ENCODE measurements at places on chromosomes 16 and 17. TPM values are rescaled to one million over a fixed set of nuclear protein-coding genes. Genes with fewer than 3 reads are reported as not detected.

GRCh38 chr16:57815987-57816745, 13.9 kb upstream of the KIFC3 start:
- no peaks in the 10 kb centered on the region for H3K27me3 ChIP-seq
- no peaks in the 10 kb centered on the region for H3K36me3 ChIP-seq
- peak overlapping the region; percentile 98 for H3K27ac ChIP-seq
- peak; percentile 96 for DNase-seq
- peaks cover 83% of the 10 kb centered on the region for H3K4me1 ChIP-seq
- H3K4me3 ChIP-seq = no peak overlapping the region

GRCh38 chr16:17224879-17225281, 245.9 kb downstream of the XYLT1 start:
- no peak for DNase-seq
- no peaks in the 10 kb centered on the region for H3K27me3 ChIP-seq
- H3K4me1 ChIP-seq = no peaks in the 10 kb centered on the region
- H3K36me3 ChIP-seq = no peaks in the 10 kb centered on the region
- no peak overlapping the region for H3K27ac ChIP-seq
- no peak overlapping the region for H3K4me3 ChIP-seq

DNA sequence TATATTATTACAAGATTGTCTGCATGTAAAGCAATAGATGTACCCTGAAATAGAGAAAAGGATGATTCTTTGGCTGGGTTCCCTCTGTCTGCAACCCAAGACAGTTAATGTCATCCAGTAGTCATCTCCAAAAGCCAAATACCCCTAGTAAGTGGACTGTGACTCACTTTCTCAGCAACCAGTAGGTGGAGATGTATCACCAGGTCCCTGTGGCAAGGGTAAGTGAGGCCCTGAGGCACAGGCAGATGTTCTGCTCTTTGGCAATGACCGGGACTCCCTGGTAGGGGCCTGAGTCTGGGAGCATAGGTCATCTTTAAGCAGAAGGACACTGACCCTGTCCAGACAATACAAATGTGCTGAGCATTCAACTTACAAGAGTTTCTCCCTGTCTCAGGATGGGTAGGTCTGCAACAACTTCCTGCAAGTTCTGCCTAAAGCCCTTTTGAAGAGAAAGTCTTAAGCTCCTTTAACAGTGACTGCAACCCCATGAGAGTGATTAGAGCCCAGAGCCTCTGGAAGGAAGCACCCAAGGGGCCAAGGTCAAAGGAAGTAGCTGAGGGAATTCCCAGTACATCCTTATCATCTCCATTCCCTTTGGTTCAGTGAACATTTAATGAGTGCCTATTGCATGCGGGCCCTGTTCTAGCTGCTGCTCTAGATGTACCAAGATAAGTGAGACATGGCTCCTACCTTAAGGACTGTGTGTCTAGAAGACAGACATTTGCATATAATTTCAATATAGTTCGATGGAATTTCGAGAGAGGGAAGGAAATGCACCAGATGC, 31.9 kb downstream of the PMP22 start:
- H3K36me3 ChIP-seq = no peaks in the 10 kb centered on the region
- H3K27ac ChIP-seq = no peak overlapping the region
- DNase-seq = peak; percentile 34

DNA sequence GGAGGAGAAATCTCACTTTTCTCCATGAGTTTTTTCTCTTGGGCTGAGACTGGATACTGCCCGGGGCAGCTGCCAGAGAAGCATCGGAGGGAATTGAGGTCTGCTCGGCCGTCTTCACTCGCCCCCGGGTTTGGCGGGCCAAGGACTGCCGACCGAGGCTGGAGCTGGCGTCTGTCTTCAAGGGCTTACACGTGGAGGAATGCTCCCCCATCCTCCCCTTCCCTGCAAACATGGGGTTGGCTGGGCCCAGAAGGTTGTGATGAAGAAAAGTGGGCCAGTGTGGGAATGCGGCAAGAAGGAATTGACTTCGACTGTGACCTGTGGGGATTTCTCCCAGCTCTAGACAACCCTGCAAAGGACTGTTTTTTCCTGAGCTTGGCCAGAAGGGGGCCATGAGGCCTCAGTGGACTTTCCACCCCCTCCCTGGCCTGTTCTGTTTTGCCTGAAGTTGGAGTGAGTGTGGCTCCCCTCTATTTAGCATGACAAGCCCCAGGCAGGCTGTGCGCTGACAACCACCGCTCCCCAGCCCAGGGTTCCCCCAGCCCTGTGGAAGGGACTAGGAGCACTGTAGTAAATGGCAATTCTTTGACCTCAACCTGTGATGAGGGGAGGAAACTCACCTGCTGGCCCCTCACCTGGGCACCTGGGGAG, 19.1 kb downstream of the NGFR start:
- peak; percentile 55 for DNase-seq
- no peaks in the 10 kb centered on the region for H3K36me3 ChIP-seq
- no peaks in the 10 kb centered on the region for H3K27me3 ChIP-seq

GRCh38 chr16:16036359-16036792, 87.0 kb downstream of the ABCC1 start:
- no peaks in the 10 kb centered on the region for H3K27me3 ChIP-seq
- no peaks in the 10 kb centered on the region for H3K4me1 ChIP-seq
- no peak overlapping the region for H3K27ac ChIP-seq
- no peak overlapping the region for H3K4me3 ChIP-seq
- DNase-seq = peak; percentile 70

Gene SHCBP1
- 21.8 TPM for total RNA-seq

Data from Caco-2 (cell line).